ENCODE measurements at places on chromosomes 3 and 15.
A peak's percentile ranks its signal among the peaks of the same experiment; 100 is the strongest.

GRCh38 chr3:38960953-38961622, 90.7 kb downstream of the SCN11A start:
- peak; percentile 64 for DNase-seq

GRCh38 chr3:61980041-61980440, 393.3 kb downstream of the FEZF2 start:
- DNase-seq: no peak

DNA sequence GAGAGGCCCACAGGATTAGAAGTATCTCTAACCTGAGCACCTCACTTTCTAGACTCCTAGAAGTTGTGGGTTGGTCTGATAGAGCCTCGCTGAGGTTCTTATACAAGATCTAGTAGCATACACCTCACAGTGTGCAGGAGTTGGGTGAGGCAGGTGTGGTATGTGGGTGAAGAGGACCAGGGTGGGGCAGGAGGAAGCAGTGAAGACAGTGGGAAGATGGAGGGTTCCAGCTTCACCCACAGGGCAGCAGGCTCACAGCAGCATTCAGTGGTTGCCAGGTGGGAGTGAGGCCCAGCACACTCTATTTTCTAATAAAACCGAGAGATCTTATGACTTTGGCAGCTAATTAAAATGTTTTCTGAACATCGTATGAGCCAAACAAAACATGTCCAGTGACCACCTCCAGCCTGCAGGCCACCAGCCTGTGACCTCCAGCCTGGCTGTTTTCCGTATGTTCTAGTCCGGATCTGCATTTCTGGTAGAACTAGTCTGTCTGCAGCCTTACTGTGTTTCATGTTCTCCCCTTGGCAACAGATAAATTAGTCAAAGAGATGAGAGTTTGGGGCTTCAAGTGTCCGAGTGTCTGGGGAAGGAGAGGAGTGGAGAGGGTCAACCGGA, 170.4 kb upstream of the CTDSPL start:
- DNase-seq: no peak

GRCh38 chr3:169552533-169552932, 111.0 kb downstream of the MECOM start:
- no peak for DNase-seq

All from iris pigment epithelial cell (primary cell).